HCT116 (cell line): ENCODE measurements at places on chromosomes 5 and 9. TPM values are rescaled to one million over a fixed set of nuclear protein-coding genes. Genes with fewer than 3 reads are reported as not detected.

DNA sequence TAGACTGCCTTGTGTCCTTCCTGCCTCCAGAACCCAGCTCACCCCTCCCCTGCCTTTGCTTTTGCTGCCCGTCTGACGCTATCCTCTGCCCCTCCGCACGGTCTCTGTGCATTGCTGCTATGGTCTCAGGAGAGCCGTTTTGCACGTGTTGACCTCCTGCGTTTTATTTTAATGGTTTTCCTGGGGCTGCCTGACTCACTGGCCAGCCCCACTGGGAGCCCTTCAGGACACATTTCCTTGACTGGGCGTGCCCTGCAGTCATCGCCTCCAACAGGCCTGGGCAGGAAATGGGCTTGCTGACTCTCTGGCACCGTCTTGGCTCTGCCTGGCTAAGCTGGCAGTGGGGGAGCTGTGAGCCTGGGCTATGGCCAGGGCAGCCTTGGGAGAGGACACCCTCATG lies 17.9 kb upstream of the ASS1 start:
- no peak for DNase-seq
- peak overlapping the region; percentile 13; the same call in 1 of the 2 replicates for H3K27ac ChIP-seq
- peaks cover 19% of the 10 kb centered on the region for H3K4me1 ChIP-seq
- H3K4me3 ChIP-seq = no peak overlapping the region
- H3K27me3 ChIP-seq = no peaks in the 10 kb centered on the region

GRCh38 chr5:107979291-107979690 lies 308.6 kb upstream of the EFNA5 start:
- H3K4me1 ChIP-seq = no peaks in the 10 kb centered on the region
- H3K36me3 ChIP-seq = no peaks in the 10 kb centered on the region
- H3K27ac ChIP-seq = no peak overlapping the region
- H3K4me3 ChIP-seq = no peak overlapping the region
- DNase-seq = no peak

DNA sequence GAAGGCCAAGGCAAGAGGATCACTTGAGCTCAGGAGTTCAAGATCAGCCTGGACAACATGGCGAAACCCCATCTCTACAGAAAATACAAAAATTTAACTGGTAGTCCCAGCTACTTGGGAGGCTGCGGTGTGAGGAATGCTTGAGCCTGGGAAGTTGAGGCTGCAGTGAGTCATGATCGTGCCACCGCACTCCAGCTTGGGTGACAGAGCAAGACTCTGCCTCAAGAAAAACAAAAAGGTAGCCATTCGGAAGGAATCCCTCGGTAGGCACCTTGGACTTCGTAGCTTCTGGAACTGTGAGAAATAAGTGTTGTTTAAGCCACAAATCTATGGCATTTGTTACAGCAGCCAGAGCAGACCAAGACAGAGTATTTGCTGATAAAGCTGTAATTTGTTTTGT lies 174.2 kb downstream of the DCP2 start:
- no peak for DNase-seq
- H3K27me3 ChIP-seq = no peaks in the 10 kb centered on the region
- no peak overlapping the region for H3K27ac ChIP-seq
- H3K4me1 ChIP-seq = peaks cover 4% of the 10 kb centered on the region; the same call in 1 of the 2 replicates

DNA sequence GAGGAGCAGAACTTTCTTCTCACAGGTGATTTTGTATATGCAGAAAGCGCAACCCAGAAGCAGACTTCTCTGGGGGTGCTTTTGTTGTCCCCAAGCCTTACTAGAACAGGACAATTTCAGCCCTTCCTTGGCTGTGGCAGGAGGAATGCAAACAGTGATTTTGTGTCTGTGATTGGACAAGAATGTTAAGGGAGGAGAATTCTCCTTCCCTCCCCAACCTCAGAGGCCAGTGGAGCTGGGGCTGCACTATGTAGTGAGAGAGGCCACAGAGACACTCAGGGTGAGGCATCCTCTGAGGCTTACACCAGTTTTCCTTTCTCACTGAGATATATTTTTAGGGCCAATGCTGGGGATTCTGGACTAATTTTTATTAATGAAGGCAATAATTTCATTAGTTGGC lies 58.8 kb downstream of the ZNF366 start:
- no peak overlapping the region for H3K4me3 ChIP-seq
- no peak for DNase-seq
- H3K4me1 ChIP-seq = peaks cover 13% of the 10 kb centered on the region
- H3K36me3 ChIP-seq = no peaks in the 10 kb centered on the region
- H3K27ac ChIP-seq = no peak overlapping the region

GRCh38 chr9:38243993-38244392 lies 148.5 kb upstream of the ALDH1B1 start:
- no peak overlapping the region for H3K4me3 ChIP-seq
- H3K36me3 ChIP-seq = no peaks in the 10 kb centered on the region
- DNase-seq = no peak
- no peak overlapping the region for H3K27ac ChIP-seq

DNA sequence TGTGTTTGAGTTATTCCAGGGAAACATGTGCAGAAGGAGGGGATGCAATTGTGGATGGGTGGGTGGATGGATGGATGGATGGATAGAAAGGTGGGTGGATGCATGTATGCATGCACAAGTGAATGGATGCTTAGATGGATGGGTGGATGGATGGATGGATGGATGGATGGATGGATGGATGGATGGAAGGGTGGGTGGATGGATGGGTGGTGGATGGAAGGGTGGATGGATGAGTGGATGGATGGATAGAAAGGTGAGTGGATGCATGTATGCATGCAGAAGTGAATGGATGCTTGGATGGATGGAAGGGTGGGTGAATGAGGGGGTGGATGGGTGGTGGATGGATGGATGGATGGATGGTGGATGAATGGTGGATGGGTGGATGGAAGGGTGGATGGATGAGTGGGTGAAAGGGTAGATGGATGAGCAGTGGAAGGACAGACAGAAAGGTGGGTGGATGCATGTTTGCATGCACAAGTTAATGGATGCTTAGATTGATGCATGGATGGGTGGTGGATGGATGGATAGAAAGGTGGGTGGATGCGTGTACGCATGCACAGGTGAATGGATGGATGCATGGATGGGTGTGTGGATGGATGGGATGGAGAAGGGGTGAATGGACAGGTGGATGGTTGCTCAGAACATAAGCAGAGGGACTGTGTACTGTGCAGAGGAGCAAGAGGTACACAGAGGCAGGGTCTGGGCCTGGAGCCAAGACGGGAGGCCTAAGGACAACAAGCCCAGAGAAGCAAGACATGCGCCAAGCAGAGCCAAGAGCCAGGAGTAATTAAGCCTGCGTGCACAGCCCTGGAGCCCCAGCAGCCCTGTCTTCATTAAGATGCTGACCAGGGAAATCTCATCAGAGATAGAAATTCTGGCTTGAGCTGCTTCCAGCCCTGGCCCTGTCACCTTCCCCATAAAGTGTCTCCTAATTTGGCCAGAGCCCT lies 84.6 kb upstream of the PPP1R26 start:
- no peak overlapping the region for H3K27ac ChIP-seq
- no peak overlapping the region for H3K4me3 ChIP-seq
- DNase-seq = no peak
- no peaks in the 10 kb centered on the region for H3K36me3 ChIP-seq

DNA sequence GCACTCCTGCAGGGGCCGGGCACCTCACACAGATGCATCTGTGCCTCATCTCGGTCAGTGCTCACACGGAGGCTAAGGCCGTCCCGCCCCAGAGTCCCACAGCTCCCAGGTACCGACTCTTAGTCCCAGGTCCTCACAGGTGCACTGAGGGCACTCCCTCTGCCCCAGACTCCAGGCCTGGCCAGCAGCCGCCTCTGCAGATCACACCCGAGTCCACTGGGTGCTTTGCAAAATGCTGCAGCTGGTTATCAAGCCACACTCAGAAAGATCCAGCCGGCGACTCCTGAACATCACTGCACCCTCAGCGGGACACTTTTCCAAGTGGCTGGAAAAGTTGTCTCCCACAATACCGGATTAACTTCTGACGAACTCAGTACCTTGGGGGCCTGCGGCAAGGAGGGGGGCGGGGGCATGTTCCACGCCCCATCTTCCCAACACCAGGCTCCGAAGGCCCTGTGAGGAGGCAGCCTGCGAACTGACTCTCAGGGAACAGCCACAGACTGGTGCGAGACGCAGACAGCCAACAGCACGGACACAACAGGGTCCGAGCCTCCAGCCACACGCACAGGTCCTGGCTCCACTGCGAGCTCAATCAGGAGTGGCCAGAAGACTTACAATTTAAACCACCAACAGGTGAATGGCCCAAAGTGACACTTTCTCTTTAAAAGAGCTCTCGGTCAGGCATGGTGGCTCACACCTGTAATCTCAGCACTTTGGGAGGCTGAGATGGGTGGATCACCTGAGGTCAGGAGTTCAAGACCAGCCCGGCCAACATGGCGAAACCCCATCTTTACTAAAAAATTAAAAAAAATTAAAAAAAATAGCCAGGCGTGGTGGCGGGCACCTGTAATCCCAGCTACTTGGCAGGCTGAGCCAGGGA lies 4.0 kb downstream of the BRD3 start:
- H3K27me3 ChIP-seq = no peaks in the 10 kb centered on the region
- no peak overlapping the region for H3K4me3 ChIP-seq
- H3K4me1 ChIP-seq = peaks cover 10% of the 10 kb centered on the region
- no peaks in the 10 kb centered on the region for H3K36me3 ChIP-seq

INSL4 gene
- not detected for total RNA-seq

KCNV2 gene
- not detected for total RNA-seq
